ENCODE measurements at places on chromosomes 1 and 21.

GRCh38 chr1:153953859-153954365, 4.5 kb downstream of the CRTC2 start:
- no peak for DNase-seq

GRCh38 chr1:37153116-37154100, 119.1 kb upstream of the GRIK3 start:
- no peak for DNase-seq

- no peak for DNase-seq
These were observed 35.0 kb upstream of the RD3 start for GRCh38 chr1:211527006-211527405.

DNA sequence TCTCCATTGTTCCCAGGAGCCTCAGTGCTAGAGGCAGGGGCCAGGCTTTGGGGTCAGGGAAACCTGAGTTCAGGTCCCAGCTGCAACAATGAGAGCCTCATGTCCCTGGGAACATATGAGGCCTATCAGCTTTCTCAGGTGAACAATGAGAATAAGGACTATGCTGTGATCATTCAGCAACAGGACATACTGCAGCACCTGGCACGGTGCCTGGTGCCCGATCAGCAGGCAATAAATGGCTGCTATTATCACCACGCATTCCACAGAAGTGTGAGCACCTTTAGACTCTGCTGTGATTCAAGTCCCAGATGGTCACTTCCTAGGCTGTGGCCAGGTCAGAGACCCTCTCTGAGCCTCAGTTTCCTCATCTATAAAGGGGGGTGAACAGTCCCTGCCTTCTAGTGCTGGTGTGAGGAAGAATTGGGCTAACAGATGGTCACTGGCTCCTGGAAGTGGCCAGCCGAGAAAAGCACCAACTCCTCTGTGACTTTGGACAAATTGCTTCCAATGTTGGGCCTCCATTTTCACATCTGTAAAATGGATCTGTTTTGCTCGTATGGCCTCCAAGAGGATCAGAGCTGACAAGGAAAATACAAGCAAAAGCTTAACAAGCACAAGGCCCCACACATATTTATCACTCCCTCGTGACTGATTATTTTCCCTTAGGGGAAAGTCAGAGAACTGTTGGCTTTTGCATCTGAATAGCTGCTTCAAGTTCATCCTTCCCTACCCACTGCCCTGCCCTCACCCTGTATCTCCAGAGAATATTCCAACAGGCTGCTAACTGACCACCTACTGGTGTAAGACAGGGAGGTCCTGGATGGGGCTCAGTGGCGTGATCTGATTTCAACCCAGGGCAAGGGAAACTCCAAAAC, 1.1 kb downstream of the SLC5A9 start:
- DNase-seq = no peak

DNA sequence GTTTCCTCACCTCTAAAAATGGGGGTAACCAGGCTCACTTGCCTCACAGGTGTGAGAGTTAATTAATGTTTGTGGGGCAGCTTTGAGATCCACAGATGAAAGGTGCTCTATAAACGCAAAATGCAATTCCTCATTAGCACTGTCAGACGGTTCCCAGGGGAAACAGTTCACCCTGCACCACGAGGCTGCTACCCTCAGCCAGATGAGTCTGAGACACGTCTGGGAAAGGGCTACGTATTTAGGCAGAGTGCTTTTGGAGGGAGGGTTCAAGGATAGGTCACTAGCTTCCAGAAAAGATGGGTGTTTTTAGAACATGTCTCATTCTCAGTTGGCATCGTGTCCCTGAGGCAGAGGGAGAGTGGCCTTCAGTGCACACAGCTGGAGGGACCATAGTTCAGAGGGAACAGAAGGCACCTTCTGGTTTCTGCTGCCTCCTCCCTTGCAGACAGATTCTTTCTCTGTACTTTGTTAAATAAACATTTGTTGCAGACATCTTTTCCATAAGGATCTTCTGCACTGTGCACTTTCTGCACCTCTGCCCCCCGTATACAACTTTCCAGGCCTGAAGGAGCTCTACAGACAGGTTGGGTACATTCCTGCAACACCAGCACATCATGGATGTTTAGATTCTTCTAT, 139.9 kb downstream of the CLIC6 start:
- peak; percentile 54 for DNase-seq

- DNase-seq = no peak
These were observed 45.5 kb upstream of the CXADR start for GRCh38 chr21:17467392-17467791.

GRCh38 chr1:204735042-204735441, 49.5 kb upstream of the LRRN2 start:
- no peak for DNase-seq

GRCh38 chr1:30758785-30759380, 1.3 kb upstream of the LAPTM5 start:
- DNase-seq = peak; percentile 18

- DNase-seq = no peak
These were observed 5.6 kb upstream of the YBX1 start for GRCh38 chr1:42676534-42677087.

GRCh38 chr1:231626951-231627614, 493 bp downstream of the DISC1 start:
- DNase-seq = peak; percentile 55

DNA sequence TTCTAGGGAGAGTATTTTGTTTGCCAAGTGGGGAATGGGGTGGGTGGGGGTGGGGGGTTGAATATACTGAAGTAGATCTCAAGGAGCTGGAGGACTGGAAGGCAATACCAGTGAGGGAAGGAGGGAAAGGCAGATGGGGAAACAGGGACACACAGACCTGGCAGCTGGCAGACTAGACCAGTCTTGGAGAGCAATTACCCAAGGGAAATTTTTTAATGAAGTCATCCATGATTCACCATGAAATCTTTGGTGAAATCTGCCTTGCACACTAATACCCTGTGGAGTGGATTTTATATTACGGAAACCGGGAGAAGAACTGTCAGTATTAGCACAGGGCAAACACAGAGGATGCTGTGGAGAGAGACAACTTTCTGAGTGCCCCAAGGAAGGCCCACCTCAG, 29.7 kb upstream of the MARK1 start:
- peak; percentile 24 for DNase-seq

DNA sequence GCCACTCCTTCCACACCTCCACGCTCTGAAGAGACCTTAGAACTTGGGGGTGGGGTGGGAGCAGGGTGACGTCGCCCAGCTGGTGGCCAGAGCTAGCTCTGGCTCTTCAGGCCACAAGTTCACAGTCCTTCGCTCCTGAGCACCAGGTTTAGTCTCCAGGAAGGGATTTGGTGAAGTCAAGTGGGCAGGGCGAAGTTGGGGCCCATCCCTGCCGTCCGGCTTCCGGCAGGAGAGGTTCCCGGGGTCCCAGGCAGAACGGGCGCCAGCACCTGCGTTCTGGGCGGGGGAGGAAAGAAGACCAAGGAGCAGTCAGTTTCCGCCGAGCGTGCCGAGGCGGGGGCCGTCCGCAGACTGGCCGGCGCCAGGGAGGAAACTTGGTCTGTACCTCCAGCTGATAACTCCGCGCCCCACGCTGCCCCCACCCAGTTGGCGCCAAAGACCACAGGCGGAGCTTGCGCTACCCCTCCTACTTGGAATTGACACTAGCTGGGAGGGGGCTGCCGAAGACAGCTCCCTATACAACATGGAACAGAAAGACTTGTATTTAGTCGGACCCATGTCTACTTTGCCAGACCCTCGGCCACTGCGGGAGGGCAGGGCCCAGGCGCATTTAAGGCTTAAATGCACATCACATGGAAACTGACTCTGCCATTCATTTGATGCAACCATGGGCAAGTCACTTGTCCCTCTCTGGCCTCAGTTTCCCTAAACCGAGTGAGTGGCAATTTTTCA, 995 bp downstream of the ID3 start:
- peak; percentile 20 for DNase-seq

DNA sequence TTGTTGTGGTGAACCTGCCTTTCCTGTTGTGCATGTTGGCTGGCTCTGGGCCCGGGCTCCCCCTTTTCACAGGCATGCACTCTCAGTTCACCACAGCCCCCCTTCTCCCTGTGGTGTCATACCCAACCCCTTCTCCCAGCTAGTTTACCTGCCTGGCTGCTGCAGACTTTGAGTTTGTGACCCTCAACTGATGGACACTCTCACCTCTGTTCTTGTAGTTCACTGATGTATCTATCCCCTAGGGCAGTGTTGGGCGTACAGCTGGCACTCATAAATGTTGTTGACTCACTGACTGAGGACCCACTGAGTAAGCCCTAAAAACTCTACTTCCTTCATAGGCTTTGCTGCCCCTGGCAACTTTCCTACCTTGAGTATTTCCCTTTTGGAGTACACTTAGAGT, 54.9 kb downstream of the WDR64 start:
- DNase-seq = peak; percentile 55

DNA sequence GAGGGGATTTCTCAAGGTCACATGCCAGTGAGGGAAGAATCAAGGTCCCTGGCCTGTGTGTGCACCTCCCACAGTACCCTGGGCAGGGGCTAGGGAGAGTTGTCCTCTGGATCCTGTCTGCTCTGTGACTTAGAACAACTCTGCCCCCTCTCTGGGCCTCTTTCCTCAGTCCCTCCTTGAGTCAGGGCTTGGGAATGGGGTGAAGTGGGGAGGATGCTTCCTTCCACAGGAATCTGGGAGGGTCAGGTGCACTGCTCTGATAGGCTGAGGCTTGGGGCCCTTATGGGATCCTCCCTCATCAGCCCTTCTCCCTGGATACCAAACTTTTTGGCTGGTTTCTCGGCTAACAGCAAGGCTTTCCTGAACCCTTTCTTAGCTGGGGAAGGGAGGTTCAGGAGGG, 2.5 kb downstream of the TRNP1 start:
- peak; percentile 64 for DNase-seq

- DNase-seq = no peak
These were observed 8.3 kb upstream of the PLEKHO1 start for GRCh38 chr1:150141452-150141851.

- no peak for DNase-seq
These were observed 8.2 kb downstream of the PTPRC start for GRCh38 chr1:198647055-198647454.

- peak; percentile 94 for DNase-seq
These were observed 86.2 kb downstream of the SLC66A1 start for GRCh38 chr1:19398309-19398760.

- DNase-seq = no peak
These were observed 103.8 kb upstream of the CASZ1 start for GRCh38 chr1:10900251-10900651.

Data from AG08395 (cell line).